Effector memory CD8-positive, alpha-beta T cell (primary cell): ENCODE measurements at places on chromosomes 5 and 9.

- no peak for DNase-seq
These were observed 99.4 kb upstream of the MVB12B start for GRCh38 chr9:126226991-126227936.

- DNase-seq: no peak
These were observed 567.7 kb upstream of the TLE4 start for GRCh38 chr9:79004032-79004431.

DNA sequence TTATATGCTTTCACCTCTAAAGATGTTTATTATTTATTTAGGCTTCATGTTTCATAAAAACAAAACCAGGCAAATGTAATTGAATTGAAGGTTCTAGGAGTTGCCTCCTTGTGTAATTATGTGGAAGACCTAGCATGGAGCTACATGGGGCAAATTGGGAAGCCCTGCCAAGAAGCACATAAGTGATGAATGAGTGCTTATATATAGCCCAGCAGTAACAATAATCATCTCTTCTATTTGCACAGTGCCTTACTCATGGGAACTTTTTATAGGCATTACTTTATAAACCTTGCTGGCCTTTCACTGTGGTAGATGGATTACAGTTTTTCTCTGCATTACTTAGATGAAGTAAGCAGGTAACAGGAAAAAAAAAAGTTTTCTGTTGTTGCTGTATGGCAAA, 40.0 kb upstream of the GRAMD2B start:
- no peak for DNase-seq

GRCh38 chr5:171571663-171572062, 152.2 kb downstream of the FGF18 start:
- no peak for DNase-seq

DNA sequence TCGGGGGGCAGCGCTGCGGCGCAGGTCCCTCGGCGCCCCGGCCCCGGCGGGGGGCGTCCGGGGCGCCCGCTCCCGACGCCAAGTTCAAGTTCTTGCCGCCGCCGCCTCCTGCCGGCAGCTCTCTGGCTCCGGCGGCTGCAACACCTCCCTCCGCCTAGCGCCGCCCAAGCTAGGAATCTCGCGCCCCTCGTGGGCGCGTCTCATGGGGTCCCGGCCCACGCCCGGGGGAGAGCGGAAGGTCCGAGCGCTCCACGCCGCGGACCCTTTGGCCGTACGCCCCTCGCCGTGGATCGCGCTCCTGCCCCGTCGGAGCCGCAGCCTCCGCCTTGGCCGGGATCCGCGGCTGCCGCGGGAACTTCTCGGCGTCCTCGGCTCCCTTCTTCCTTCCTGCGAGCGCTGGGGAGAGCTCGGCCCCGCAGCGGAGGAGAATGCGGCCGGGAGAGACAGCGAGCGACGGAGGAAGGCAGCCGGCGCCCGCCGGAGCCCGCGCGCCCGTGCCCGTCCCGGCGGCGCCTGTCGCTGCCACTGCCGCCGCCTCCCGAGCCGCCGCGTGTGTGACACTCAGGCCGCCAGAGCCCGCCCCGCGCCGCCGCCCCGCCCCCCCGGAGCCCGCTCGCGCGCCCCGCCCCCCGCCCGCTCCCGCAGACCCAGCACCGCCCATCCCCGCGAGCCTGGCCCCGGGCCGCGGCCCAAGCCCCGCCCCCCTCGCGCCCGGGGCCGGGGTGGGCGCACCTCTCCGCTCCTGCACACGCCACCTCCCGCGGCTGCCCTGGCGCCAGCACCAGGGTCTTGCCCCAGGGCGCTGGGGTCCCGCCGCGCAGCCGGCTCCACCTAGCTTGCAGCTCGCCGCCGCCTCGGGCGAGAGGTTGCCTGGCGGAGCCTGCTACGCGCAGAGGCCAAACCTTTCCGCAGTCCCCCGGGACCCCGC, at the start of gene SHB:
SHB (minus strand) TSS at position 527 of the 928 bp plus-strand sequence. CDS start 582 bp downstream, outside the sequence.
- DNase-seq: peak; percentile 62

- DNase-seq: no peak
These were observed 59.6 kb upstream of the LIFR start for GRCh38 chr5:38615981-38616451.

- no peak for DNase-seq
These were observed 202.3 kb upstream of the SGCD start for GRCh38 chr5:156124708-156125107.

DNA sequence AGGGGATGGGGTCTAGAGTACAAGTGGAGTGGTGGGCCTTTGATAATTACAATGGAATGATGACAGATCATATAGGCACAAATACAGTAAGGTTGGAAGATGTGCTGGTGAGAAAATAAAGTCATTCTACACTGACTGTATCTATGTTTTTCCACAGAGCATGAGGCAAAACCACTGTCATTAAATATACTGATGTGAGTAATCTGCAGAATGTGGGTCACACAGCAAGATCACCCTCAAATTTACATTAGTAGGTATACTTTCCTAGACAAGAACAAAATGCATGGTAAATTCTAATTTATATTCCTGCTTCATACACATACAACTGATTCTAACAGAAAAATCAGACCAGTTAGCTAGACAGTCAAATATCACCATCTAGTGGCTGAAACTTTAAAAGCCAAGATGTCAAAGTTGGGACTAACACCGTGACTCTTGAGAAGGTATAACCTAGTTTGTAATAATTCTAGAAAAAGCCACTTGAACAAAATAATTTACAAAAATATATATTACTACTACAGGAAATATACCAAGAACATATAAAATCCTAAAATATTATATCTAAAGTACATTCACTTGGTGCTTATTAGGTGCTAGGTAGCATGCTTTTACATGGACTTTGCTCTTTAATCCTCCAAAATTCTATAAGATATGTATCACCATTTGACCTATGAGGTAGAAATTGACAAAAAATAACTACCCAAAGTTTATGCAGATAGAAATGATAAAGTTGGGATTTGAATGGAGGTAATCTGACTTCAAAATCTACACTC, 19.5 kb downstream of the TTC33 start:
- peak; percentile 29 for DNase-seq

GRCh38 chr5:170378740-170379139, 10.4 kb downstream of the KCNMB1 start:
- no peak for DNase-seq

GRCh38 chr5:164470312-164470711, 964.9 kb downstream of the MAT2B start:
- no peak for DNase-seq
